ENCODE measurements at places on chromosomes 4 and X.

DNA sequence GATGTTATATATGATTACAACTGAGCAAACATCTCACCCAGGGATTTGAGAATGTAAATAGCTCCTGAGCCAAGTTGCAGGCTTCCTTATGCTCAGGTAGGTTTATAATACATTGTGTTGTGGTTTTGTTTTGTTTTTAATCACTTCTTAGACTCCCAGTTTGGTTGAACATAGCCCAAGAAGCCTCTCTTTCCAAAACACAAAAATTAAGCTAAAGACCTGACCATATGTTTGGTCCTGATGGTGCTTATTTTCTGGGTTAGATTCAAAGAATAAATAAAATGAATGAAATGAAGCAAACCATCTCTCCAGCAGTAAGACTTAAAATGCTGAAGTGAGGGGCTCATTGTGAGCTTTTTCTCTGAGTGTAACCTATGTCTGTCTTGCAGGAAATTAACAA lies 93.5 kb downstream of the GRXCR1 start:
- DNase-seq: no peak

- DNase-seq: no peak
Measured at GRCh38 chr4:59612235-59612634, 1587.9 kb upstream of the ADGRL3 start.

DNA sequence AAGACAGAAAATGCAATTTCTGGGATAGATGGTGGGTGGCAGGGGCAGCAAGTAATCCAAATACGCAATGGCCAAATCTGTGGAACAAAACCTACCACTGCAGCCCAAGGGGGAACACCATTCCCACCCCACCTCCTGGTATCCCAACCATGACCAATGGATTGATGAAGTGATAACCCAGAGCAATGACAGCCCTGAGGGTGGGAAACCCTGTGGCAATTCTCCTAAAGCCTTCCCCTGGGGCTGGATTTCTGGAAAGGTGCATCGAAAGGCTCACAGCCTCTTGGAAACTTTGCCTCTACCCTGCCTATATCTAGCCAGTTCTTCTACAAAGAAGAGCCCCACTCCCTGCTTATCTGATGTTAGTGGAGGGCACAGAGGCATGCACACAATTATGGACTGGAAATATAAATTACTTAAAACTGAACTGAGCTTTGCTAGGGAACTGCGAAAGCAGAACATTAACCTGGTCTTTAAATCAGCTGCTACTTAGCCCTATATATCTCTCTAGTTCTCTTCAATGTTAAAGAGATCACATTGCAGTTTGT lies 59.9 kb upstream of the TXK start:
- DNase-seq: no peak

DNA sequence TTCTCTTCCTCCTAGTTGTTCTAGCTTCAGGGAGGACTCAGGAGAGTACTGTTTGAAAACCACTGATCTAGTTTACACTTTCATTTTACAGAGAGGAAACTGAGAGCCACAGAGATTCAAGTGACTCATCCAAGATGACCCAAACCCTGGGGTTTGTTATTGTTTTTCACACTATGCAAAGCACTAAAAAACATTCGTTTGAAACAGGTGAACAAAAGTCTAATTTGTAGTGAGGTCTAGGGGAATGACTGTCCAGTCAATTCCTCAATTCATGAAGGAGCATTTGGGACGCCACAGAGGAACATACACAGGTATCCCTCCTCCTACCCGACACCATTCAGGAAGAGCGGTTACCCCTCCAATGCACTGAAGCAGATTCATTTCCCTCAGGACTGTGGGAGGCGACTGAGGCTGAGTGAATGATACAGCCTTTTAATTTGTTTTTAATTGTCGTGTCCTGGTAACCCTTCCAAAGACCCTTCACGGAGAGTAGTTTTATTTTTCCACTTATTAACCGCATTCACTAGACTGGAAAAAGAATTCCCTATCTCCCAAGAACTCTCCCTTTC lies 30.3 kb downstream of the TLR10 start:
- DNase-seq: no peak

DNA sequence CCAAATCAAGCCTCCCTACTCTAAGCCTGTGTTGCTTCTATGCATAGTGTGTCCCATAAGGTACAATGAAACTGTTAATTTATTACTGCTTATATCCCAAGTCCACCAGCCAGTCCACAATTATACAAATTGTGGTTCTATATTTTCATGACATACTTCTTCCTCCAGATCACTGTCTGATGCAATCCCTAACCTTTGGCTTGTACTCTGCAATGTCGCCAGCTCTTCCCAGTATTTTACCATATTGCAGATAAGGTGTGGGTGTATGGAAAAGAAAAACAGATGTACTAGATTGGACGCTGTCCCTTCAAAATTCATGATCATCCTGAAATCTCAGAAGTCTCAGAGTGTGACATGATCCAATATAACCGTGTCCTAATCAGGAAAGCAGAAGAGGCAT lies 286.2 kb downstream of the GASK1B start:
- no peak for DNase-seq
